SK-N-SH (cell line): ENCODE measurements at places on chromosomes 6 and 20.
A peak's percentile ranks its signal among the peaks of the same experiment; 100 is the strongest.

- DNase-seq, result peak; percentile 68
These were observed 1.4 kb upstream of the PTPRA start for GRCh38 chr20:2871661-2872458.

DNA sequence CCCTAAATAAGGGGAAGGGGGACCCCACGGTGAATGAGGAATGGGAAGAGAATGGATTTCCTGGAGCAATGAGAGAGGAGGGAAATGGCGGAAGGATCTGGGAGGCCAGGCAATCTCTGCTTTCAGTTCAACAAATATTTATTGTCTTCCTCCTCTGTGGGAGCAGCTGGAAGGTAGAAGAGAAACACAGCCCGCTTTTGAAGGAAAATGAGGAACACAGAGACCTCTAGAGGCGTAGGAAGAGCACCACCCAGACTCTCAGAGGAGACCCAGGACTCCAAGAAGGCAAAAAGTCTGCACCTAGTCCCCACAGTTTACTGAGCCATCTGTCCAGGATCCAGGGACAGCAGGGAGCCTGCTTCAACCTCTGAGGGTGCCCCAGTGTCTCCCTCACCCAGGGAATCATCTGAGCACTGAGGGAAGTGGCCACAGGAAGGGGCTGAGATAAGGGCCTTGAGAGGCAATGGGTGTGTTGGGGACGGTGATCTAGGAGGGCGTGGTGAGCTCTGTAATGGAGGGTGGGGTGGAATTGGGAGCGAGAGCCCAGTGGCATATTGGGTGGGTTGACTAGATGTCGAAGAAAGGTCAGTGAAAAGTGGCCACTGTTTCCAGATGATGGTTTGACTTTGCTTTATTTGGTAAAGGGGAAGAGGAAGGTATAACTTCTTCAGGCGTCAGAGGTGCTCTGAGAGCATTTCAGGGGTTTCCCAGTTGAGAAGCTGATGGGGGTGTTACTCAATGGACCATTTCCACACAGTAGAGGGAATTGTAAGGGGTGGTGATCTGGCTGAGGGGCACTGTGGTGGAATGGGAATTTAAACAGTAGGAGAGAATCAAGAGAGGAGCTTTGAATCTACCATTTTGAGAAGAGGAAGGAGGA lies 610 bp downstream of the PSORS1C1 start:
- no peak for DNase-seq

- DNase-seq, result no peak
These were observed 1957.5 kb upstream of the DEFB115 start for GRCh38 chr20:29299811-29300578.

- no peak for DNase-seq
These were observed 254.6 kb upstream of the MAN1A1 start for GRCh38 chr6:119604124-119604523.

DNA sequence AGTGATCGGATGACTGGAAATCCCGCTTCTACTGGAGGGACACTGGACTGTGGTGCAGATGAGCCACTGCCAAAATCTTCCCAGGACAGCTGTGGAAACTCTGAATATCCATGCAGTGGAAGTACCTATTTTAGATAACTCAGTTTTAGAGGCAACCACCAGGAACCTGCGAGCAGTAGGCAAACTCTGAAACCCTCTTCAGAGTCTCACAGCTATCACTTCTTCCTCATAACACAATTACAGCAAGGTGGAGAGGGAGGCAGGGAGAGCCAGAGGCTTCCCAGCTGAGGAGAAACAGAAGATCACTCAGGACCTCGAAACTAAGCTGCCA lies 322.8 kb upstream of the NT5E start:
- no peak for DNase-seq
